ENCODE measurements at places on chromosomes 7 and 10.

GRCh38 chr10:128158021-128158795 is 32.0 kb upstream of the MKI67 start:
- DNase-seq: no peak

DNA sequence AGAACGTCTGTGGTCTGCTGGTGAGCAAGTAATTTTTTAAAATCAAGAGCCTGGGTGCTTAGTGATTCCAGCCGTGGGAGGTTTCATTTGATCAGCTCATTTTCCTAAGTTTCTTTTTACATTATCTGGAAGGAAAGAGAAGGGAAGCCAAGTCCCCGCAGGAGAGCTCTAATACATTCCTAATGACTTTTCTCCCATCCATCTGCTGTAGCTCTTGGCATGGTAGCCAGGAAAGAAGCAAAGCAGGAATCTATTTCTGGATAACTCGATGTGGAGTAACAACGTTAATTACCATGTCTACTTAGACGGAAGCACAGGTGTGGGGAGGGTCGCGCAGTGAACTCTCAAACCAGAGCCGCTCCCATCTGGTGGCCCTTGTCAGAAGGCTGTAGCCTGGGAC is 121.9 kb downstream of the PAXIP1 start:
- no peak for DNase-seq

- DNase-seq: no peak
Measured at GRCh38 chr10:60681103-60681502, 97.2 kb upstream of the CDK1 start.

GRCh38 chr10:95262763-95263518 is 27.9 kb downstream of the PDLIM1 start:
- DNase-seq: no peak

GRCh38 chr10:5607594-5607993 is 58.8 kb downstream of the ASB13 start:
- no peak for DNase-seq

DNA sequence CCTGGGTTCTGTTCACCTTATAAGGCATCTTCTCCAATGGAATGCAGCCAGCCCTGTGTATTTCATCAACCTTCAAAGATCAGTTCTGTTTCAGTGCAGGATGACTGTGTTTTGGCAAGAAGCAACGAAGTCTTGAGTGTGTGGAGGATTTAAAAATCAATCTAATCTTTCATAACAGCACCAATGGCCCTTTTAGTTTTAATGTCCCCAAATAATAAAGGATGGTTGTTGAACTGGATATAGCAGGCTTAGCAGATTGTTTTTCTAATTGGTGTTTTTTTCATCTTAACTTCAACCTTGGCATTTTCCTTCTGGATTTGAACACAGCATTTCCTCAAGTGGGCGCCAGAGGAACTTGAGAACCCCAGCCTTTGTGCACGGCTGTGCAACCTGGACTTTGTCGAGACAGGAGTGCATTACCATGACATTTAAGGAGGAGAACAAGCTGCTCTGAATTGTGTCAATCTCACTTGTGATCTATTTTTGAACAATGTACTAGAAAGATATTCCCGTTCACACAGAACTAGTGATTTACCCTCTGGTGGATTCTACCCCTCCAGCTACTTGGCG is 313.3 kb upstream of the AKR1E2 start:
- no peak for DNase-seq
